ENCODE measurements at places on chromosomes 3 and 15.

DNA sequence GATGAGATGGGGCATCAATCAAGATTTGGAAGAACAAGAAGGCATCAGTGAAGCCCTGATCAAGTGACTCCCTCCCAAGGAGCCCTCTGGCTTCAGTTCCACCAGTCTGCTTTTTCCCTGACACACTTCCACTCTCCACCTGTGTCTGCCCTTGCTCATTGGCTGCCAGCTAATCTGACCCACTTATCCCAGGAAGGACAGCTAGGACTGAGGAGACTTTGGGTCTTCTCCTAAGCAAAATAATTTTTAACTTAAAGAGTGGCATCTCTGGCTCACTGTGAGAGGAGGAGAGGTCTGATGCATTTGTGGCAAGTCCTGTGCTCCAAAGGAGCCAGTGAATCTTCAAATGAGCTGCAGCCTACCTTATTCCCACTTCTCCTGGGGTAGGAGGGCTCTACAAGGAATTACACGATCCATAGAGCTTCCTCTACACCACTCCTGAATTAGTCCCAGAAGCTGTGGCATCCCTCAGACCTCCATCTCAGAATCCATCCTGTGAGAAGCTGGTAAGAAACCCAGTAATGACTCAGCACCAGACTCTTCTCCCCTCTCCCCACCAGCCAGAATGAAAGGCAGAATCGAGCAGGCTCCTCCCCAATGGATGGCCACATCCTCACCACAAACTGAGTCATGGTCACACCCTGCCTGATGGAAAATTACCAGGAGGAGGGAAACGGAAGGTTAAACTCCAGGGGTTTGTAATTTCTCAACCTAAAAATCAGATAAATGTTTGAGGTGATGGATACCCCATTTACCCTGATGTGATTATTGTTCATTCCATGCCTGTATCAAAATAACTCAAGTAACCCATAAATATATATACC lies 6.3 kb upstream of the PKM start:
- DNase-seq, result peak; percentile 96

- DNase-seq, result no peak
Measured at GRCh38 chr3:128973988-128974564, 19.8 kb downstream of the CFAP92 start.

- no peak for DNase-seq
Measured at GRCh38 chr3:154023148-154023547, 98.0 kb upstream of the ARHGEF26 start.

DNA sequence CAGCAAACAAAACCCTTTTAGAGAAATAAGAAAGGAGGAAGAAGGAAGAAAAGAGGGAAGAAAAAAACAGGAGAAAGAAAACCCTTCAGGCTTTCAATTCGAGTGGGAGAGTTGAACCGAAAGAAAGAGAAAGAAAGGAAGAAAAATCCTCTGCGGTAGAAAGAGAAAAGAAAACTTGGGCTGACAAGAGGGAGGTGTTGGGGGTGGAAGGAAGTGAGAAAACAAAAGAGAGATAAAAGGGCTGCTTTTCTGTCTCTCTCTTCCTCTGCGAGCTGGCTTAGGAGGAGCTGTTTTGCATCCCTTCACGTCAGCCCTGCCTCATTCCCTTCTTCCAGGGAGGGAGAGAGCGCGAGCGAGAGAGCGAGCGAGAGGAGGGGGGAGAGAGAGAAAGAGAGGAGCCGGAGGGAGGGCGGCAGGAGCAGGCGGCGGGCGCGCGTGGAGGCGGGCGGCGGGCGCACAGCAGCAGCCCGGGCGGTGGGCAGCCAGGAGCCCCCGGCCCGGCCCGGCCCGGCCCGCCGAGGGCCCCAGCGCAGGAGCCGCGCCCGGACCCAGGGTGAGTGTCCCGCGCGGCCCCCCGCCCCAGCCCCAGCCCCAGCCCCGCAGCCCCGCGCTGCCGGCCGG lies at the start of gene ZNF710:
Gene ZNF710 (plus strand): TSS at position 263 of the 621 bp plus-strand sequence. CDS start 65,814 bp downstream, outside the sequence.
- DNase-seq, result no peak

GRCh38 chr3:123582315-123582714 lies 2.5 kb downstream of the HACD2 start:
- DNase-seq, result no peak

DNA sequence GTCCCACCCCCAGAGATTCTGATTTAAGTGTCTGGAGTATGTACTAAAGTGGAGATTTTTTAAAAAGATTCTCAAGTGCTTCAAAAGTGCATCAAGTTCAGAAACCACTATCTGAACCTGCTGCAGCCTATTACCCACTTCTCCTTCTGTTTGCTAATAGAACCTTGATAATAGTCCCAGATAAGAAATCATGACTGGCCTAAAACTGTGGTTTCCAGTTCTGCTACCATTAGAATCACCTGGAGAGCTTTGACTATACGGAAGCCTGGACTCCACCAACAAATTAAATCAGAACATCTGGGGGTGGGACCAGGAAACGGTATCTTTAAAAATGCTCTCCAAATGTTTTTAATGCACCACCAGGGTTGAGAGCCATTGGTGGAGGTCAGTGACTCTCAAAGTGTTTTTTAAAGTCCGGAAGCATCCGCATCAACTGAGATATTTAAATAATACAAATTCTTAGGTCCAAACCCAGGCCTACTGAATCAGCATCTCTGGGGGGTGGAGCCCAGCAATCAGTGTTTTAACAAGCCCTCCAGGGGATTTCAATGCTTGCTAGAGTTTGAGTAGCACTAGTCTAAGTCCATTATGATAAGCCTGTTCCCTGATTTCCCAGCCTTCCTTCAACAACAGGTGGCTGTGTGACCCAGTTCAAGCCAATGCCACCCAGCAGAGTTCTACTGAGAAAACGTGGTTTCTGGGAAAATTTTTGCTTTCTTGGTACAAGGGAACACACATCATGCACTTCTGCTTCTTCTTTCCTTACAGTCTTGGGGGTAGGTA lies 45.4 kb upstream of the TIPARP start:
- no peak for DNase-seq
